ENCODE measurements at places on chromosomes 1 and 21.

DNA sequence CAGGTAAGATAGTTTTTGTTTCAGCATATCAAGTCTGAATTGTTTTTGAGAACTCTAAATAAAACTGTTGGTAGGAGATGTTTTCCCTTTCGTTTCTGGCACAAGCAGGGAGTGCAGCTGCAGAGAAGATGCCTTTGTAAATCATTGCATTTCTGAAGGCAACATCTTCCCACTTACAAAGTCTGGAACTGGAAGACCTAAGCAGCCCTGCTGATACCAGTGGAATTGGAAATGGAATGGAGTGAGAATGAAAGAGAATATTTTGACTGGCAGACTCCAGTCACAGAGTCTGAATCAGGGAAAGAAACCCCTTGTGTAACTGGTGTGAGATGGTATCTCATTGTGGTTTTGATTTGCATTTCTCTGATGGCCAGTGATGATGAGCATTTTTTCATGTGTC lies 815.6 kb downstream of the LTN1 start:
- DNase-seq, result peak; percentile 20

DNA sequence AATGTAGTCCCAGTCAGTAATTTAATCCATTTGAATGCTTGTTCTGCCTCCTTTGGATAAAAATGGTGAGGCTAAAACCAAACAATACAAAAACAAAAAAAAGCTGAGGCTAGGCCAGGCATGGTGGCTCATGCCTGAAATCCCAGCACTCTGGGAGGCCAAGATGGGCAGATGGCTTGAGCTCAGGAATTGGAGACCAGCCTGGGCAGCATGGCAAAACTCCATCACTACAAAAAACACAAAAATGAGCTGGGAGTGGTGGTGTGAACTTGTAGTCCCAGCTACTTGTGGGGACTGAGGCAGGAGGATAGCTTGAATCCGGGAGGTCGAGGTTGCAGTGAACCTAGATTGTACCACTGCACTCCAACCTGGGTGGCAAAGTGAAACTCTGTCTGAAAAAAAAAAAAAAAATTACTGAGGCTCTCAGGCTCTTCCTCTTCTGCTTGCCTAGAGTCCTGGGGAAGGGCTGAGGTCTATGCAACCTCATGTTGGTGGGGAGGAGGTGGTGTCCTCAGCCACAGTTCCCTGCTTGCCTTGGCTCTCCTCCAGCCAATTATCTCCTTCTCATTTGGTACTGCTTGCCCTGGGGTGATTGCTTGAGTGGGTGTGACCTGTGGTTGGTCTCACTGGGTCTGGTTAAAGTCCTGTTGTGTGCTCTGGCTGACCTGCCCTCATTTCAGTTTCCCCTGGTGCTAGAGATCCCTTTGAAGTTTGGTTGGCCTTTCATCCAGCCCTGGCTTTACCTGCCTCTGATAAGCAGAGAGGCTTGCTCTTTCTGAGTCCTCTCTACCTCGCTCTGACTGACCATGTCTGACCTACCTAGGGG lies 20.9 kb downstream of the S1PR1 start:
- DNase-seq, result no peak

- DNase-seq, result peak; percentile 64
Measured at GRCh38 chr1:177091040-177091439, 73.5 kb downstream of the ASTN1 start.

GRCh38 chr1:107254306-107254705 lies 113.5 kb downstream of the NTNG1 start:
- DNase-seq, result no peak

DNA sequence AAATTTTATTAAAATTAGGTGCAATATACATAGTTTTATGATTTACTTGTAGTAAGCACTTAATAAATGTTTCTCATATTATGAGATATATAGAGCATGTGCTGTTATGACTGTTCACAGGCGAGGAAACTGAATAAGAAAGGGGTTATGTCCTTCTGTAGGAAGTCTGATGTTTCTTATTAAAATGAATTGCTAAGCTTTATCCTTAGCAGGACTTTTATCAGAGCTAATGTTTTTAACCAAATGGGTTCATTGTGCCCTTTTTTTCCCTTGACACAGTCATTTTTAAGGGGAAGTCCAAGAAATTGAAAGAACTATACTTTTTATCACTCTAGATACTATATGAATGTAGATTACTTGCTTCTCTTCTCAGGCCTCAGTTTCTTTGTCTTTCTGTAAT lies 285.2 kb downstream of the PTPRC start:
- no peak for DNase-seq

- DNase-seq, result no peak
Measured at GRCh38 chr1:20072771-20073170, 2.8 kb downstream of the PLA2G5 start.

DNA sequence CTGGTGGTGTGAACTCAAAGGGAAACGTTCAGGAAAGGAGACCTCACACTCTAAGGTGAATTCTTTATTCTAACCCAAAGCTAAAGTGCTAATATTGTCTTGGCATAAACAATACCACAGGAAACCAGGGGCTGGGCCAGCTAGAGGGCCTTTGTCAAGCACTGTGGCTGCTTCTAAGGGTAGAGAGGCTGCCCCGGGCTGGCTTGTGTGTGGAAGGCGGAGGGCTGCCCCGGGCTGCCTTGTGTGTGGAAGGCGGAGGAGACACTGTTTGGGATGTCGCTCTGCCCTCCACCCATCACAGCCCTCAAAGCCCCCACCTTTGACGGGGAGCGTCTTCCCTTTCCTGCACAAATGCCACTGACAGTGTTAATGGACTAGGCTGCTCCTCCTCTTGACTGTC lies 216.8 kb downstream of the TOMM20 start:
- no peak for DNase-seq

GRCh38 chr1:223331929-223332328 lies 32.0 kb downstream of the SUSD4 start:
- peak; percentile 81 for DNase-seq

DNA sequence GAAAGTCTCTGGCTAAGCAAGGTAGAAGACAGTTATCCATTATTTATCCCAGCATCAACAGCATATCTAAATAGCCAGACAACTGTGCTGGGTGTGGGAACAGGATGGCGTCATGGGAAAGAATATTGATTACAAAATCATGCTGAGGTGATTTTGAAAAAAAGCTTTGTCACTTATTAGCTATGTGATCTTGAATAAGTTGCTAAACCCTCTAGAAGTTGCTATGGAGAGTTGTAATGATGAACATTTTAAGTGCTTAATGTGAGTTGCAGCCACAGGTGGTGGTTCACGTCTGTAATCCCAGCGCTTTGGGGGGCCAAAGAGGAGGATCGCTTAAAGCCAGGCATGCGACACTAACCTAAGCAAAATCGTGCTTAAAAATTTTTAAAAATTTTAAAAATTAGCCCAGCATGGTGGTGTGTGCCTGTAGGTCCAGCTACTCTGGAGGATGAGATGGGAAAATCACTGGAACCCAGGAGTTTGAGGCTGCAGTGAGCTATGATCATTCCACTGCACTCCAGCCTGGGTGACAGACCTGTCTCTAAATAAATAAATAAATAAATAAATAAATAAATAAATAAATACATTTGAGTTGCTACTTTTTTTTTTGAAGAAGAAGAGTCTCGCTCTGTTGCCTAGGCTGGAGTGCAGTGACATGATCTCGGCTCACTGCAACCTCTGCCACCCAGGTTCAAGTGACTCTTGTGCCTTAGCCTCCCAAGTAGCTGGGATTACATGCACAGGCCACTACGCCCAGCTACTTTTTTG lies 33.6 kb downstream of the WNT2B start:
- no peak for DNase-seq

- no peak for DNase-seq
Measured at GRCh38 chr1:33380811-33381210, 50.1 kb downstream of the PHC2 start.

- DNase-seq, result peak; percentile 13
Measured at GRCh38 chr1:11654137-11654938, at the start of the genes FBXO2 and FBXO44. Gene FBXO2, minus strand, starts transcription at chr1:11654429. Its CDS starts 89 bp downstream, at chr1:11654340. Gene FBXO44, plus strand, starts transcription at chr1:11654877. Its CDS starts 959 bp downstream, at chr1:11655836.

- DNase-seq, result peak; percentile 86
Measured at GRCh38 chr1:27659497-27660299, 12.3 kb downstream of the IFI6 start.

GRCh38 chr1:23567996-23568607 lies 8.8 kb upstream of the ID3 start:
- peak; percentile 56 for DNase-seq

GRCh38 chr1:23452011-23452411 lies 27.5 kb upstream of the TCEA3 start:
- peak; percentile 22 for DNase-seq

- peak; percentile 38 for DNase-seq
Measured at GRCh38 chr1:179817789-179818188, 59.8 kb downstream of the TOR1AIP2 start.

DNA sequence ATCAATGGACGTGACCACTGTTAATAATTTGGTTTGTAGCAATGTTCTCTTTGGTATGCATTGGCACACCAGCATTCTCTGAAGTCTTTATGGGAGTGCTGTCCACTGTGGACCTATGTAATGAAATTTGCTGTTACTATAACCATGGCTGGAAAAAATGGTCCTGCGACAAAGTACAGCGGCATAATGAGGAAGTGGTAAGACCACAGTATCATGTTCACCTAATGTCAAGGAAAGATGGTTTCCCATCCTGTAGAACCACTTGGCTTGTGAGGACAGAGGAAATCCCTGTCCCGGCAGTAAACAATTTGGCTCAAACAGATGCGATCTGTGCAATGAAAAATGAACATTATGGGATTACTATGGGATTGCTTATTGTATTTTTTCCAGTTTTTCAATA lies 173.9 kb upstream of the IVNS1ABP start:
- no peak for DNase-seq

DNA sequence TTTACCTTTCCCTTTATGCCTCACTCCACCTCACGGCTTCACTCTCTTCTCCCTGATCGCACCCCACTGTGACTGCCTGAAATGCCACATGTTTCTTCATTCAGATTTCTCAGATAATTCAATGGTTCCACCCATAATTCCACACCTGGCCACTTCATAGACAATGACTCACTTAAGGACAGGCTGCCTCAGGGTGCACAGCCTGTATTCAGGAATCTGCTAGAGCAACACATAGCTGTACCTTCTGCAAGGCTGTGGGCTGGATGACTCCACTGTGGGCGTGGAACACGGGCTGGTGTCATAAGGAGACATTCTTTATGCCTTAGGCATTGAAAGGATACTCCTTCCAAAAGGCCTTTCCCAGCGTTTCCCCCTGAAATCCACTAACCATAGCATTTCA lies 36.1 kb downstream of the L1TD1 start:
- peak; percentile 88 for DNase-seq

- DNase-seq, result no peak
Measured at GRCh38 chr1:21766210-21766609, 16.7 kb downstream of the USP48 start.

DNA sequence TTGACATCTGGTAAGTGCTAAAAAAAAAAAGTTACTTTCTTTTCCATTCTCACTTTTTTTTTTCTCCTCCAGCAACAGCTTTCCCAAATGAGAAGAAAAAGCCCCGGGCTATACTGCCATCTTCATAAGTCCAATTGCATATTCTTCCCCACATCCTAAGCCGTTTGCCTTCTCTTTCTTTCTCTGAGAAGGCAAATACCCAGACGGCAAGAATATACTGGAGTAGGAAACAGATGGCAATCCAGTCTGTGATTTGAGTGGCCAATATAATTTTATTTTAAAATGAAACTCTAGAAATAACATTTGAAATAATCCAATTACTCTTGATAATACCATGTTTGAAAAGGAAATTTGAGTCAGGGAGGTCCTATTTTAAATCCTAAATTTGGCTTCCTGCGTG lies 44.6 kb upstream of the GREM2 start:
- no peak for DNase-seq

GRCh38 chr1:209187589-209187988 lies 395.9 kb upstream of the CAMK1G start:
- DNase-seq, result no peak

DNA sequence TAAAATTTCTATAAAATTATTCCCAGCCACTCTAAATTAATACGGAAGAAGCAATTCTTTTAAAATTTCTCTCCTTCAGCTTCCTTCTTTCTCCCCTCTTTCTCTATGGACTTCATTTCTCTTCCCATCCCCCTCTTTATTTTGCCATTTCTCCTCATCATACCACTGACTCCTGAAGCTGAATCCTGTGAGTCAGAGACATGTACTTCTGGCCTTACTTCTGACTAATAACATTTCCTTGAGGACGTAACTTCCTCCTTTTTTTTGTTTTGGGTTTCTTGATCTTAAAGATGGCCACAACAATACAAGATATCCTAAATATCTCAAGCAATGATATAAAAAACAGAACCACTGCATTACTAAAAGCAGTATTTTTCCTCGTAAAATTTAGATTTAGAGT lies 63.6 kb upstream of the DENND1B start:
- peak; percentile 88 for DNase-seq

GRCh38 chr1:61452176-61453035 lies 272.5 kb downstream of the TM2D1 start:
- DNase-seq, result peak; percentile 69

DNA sequence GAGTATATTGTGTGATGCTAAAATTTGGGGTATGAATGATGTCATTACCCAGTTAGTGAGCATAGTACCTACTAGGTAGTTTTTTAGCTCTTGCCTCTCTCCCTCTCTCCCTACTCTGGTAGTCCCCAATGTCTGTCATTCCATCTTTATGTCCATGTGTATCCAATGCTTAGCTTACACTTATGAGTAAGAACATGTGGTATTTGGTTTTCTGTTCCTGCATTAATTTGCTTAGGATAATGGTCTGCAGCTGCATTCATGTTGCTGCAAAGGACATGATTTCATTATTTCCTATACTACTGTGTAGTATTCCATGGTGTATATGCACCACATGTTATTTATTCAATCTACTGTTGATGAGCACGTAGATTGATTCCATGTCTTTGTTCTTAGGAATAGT lies 54.4 kb upstream of the NEGR1 start:
- peak; percentile 57 for DNase-seq

- peak; percentile 90 for DNase-seq
Measured at GRCh38 chr1:201137579-201138310, 10.8 kb upstream of the ASCL5 start.

DNA sequence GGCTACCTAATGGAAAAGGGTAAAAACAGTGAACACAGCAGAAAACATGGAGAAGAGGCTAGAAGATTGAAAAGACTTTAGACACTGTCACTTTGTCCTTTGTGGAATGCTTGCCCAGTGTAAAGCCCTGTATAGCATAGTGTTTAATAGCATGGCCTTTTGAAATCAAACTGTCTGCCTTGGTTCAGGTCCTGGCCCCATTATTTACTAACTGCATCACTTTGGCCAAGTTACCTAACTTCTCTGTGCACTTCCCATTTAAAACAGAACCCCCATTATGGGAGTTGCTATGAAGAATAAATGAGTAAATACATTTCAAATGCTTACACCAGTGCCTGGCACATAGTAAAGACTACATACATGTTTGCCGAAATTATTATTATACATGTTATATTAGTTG lies 12.1 kb downstream of the PHC2 start:
- no peak for DNase-seq

DNA sequence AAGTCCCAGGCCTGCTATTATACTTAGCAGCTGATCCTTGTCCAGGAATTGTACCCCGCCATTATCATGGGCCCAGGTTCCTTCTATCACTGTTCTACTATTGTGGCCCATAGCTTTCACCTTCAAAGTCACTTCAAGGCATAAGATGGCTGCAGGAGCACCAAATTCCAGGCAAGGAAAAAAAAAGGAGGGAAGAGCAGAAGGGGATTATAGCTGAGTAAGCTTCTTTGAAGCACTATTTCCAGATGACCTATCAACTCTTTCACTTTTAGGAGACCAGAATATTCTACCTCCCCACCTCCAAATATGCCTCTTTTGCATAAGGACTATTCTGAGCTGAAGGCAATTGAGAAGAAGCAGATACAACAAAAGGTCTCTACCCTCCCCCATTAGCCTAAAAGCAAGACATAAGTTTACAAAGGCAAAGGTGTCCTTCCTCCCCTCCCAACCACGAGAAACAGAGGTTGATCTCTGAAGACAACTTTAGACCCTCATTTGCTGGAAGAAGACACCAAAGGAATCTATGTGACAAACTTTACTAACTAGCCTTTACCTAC lies 41.8 kb downstream of the PTAFR start:
- DNase-seq, result no peak

Measured in fibroblast of skin of right biceps (primary cell).